ENCODE measurements at places on chromosomes 2 and 18. TPM values are rescaled to one million over a fixed set of nuclear protein-coding genes. Genes with fewer than 3 reads are reported as not detected.

GRCh38 chr2:239905884-239906654 is 119.1 kb downstream of the NDUFA10 start:
- peak; percentile 75 for DNase-seq

DNA sequence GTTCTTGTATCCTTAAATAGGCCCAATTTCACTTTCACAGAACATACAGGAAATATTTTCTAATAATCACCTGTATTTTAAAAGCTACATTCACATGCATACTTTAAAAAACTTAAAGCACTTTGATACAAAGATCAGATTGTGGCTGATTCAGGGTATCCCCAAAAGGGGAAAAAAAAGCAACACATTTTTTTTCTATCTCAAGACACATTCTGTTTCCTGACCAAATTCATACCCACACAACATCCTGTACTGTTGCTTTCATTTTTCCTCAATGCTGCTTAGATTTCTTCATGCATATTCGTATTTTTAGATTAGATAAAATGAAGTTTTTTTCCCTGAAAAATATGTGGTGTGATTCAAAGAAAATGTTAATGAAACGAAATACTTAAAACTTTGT is 122.5 kb downstream of the TMEFF2 start:
- no peak for DNase-seq

DNA sequence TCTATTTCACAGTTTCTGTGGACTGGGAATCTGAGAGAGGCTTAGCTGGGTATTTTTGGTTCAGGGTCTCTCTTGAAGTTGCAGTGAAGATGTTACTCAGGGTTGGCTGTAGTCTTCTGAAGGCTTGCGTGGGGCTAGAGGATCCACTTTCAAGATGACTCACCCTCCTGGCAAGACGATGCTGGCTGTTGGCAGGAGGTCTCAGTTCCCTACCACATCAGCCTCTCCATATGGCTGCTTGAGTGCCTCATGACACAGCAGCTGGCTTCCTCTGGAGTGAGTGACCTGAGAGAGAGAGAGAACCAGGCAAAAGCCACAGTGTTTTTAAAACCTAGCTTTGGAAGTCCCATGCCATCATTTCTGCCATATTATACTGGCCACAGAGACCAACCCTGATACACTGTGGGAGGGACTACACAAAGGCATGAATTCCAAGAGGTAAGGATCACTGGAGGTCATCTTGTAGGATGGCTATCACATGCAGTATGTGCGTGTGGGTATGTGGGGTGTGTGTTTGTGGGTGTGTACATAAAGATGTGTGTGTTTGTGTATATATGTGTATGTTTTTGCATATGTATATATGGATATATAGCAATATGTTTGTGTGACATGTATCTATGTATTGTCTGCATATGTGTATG is 25.1 kb downstream of the DNPEP start:
- DNase-seq = no peak

DNA sequence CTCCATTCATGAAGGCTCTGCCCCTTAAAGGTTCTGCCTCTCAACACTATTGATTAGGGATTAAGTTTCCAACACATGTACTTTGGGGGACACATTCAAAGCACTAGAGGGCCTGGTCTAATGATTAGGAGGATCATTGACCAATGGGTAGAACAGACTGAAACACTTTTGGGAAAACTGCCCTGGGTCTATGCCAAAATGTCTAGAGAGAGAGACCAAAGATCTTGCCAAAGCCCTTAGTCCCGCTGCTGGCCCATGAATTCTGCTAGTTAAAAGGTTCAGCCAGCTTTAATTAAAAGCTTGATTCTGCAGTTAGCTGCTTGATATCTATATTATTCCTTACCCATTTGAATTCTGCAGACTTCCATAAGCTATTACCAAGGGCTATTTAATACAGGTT is 613.2 kb downstream of the SLC4A3 start:
- no peak for DNase-seq

GRCh38 chr18:72940986-72941385 is 73.2 kb upstream of the NETO1 start:
- DNase-seq = no peak

DNA sequence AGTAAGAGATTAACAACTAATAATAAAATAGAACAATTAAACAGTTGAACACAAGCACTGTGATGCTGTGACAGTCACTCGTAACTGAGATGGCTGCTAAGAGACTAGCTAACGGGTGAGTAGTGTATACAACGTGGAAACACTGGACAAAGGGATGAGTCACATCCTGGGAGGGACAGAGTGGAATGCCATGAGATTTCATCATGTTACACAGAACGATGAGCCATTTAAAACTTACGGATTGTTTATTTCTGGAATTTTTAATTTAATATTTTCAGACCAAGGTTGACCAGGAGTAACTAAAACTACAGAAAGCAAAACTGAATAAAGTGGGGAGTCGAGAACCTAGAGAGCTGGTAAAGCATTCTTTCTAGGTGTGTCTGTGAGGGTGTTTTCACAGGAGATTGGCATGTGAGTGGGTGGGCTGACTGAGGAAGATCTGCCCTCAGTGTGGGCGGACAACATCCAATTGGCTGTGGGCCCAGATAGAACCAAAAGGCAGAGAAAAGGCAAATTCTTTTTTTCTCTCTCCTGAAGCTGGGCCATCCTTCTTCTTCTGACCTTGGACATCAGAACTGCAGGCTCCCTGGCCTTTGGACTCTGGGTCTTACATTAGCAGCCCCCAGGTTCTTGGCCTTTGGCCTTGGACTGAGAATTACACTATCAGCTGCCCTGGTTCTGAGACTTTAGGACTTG is 14.6 kb downstream of the TMSB10 start:
- peak; percentile 90 for DNase-seq

DNA sequence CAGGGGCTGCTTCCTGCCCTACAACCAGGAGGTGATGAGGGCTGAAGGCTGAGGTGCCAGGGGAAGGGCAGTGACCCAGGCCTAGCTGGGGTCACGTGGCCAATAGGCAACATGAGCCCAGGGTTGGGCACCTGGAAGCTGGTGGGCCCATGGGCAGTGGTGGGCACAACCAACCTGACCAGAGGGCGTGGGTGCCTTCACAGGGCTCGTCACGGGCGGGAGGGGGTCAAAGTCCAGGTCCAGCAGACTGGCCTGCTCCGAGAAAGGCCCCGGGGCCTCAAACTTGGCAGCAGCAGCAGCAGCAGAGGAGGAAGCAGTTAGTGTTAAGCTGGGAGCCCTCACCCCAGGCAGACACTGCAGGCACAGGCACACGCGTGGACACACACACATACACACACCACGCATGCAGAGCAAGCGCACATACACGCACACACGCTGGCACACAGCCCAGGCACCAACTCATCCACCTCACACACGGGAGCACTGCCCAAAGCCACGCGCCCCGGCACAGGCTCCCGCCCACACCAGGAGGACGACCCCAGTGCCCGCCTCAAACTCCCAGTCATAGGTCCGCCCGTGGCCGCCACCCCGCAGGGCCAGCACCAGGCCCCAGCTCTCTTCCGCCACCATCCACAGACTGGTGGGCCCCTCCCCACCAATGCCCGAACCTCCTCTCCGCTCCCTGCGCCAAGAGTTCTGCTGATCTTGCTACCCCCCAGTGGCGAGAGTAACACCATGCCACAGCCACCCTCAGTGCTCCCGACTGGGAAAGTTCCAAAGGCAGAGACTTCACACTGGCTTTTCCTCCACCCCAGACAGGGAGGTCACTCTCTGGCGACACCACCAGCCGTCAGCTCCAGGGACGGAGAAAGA is 53.0 kb downstream of the BIN1 start:
- no peak for DNase-seq

GRCh38 chr2:4862031-4862430 is 830.2 kb upstream of the SOX11 start:
- no peak for DNase-seq

DNA sequence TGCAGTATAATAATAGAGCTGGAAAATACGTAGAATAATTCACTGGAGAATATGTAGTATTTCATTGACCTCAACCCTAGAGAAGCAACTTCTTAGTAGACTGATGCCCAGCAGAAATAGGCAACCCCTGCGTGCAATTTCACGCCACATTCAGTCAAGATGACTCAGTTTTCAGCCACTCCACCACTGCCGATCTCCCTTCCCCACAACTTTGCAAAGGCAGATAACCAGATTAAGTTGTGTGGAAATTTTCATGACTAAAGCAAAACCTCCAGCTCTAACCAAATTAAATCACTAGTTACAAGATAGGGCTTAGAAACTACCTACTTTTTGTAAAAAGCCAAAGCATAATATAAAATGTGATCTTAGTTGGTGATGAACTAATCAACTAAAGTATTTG is 63.3 kb upstream of the STK17B start:
- DNase-seq = no peak

DNA sequence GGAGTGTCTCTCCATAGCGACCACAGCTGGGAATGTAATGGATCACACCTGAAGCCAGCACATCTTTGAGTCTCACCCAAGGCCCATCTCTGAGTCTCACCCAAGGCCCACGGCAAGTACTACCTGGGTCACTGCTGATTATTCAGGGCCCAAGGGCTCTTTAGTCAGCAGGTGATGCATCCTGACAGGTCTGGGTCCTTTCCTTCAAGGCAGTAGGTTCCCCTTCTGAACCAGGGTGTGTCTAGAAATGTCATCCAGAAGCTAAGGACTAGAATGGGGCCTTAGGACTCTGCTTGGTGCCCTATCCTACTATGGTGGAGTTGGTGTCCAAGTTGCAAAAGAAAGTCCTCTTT is 248.1 kb downstream of the ZNF385B start:
- no peak for DNase-seq

DNA sequence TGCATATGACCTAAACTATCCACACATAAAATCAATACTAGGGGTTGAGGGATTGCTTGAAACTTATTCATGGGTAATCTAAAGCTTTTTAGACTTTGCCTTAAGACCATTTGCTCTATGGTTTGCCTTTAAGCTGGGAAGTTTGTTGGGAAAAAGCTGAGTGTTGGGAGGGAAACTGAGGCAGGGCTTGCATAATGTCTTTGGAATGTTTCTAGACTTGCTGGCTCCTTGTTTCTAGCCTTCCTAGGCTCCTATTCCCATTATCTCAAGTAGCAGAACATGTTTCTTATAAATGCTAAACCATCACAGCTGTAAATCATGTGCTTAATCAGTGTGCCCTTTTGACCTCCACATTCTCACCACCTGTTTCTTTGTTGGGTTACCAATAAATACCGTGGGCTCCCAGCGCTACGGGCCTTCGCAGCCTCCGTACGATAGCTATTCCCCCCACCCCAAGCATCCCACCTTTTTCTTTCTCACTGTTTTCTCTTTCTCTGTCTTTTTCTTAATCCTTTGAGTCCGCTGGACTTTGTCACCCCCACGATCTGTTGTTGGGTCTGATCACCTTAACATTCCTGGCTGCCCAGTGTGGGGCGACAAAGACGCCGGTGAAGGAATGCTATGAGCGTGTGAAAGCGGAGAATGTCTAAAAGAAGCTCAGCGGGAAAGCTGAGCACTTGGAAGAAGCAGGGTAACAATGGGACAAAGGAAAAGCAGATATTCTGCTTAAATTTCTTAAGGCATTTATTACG is 49.4 kb upstream of the CWC22 start:
- DNase-seq = no peak

GRCh38 chr18:76805221-76805620 is 17.1 kb upstream of the ZNF236 start:
- DNase-seq = no peak

DNA sequence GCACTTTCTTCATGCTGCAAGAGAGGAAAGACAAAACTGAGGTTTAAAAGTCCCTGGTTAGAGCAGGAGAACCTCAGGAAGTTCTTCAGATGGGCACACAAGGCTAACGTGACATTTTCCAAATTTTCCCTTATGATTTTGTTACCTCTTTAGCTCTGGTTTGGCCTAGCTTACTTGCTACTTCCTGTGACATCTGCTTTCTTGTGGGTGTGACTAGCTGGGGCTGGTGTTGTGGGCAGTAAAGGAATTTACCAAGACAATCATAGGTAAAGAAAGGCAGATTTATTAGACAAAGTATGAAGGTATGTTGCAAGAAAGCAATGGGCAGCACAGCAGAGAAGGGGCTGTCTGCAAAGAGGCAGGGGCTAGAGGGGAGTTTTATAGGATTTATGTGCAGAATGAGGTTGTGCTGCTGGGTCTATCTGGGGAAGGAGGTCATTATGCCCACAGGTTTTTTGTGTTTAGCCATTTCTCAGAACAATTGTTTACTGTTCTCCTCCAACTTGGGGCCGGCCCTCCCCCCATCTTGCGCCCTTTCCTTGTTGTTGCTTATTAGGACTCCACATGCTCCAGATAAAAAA is 6.7 kb upstream of the TNP1 start:
- DNase-seq = no peak

- DNase-seq = no peak
These were observed 92.8 kb downstream of the HDAC4 start for GRCh38 chr2:239307921-239308613.

DNA sequence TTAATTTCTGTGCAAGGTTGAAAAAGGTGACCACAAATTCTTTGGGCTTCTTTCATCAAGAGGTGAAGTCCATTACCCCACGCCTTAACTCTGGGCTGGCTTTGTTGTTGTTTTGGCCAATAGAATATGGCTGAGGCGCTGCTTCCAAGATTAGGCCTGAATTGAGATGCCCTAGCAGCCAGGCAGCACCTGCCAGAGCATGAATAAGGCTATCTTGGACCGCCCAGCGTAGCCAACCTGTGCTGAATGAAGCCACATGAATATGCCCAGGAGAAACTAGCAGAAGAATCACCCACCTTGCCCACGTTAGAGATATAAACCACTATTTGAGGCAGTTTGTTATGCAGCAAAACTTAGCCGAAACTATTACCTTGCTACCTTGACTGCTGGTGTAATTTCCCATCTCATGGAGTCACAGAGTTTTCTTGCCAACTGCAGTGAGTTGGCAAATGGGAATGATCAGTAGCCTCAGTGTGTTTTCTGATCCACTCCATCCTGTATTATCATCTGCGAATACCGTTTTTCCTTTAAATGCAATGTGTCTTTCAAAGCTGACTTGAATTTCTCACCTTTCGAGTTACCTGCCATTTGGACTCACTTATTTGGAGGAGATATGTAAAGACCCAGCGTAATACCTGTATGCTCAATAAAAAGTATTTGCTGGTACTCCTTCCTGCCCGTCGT is 679 bp downstream of the TSGA10 start:
- no peak for DNase-seq

GRCh38 chr2:176542476-176542875 is 273.2 kb downstream of the MTX2 start:
- no peak for DNase-seq

- peak; percentile 34 for DNase-seq
These were observed 1.1 kb upstream of the SALL3 start for GRCh38 chr18:78978349-78979055.

- DNase-seq = no peak
These were observed 175.0 kb downstream of the SETBP1 start for GRCh38 chr18:44855681-44856080.

DNA sequence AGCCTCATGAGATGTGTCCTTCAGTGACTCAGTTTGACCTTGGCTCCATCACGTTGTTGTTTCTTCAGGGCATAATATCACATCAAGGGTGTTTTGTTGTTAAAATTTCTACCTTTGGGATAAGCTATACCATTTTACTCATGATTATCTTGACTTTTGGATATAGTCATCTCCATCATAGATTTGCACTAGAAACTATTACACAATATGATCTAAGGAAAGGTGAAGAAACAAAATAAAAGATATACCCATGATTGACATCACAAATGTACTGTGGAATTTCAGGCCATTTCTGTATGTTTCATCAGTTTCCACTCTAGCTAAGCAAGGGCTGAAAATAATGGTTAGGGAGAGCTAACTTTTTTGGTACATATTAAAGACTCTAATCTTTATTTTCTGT is 24.7 kb upstream of the FAM171B start:
- DNase-seq = no peak

- DNase-seq = no peak
These were observed 72.8 kb downstream of the MEIS1 start for GRCh38 chr2:66507673-66508201.

Gene SRSF7
- 106 TPM for total RNA-seq

Gene RIT2
- not detected for total RNA-seq

Gene SAG
- total RNA-seq = not detected

Gene C2orf78
- not detected for total RNA-seq

Gene TXNDC2
- total RNA-seq = 0.49 TPM

Gene CHN1
- total RNA-seq = 9.6 TPM
